Naive thymus-derived CD8-positive, alpha-beta T cell (primary cell): ENCODE measurements at places on chromosomes 12 and 14.

DNA sequence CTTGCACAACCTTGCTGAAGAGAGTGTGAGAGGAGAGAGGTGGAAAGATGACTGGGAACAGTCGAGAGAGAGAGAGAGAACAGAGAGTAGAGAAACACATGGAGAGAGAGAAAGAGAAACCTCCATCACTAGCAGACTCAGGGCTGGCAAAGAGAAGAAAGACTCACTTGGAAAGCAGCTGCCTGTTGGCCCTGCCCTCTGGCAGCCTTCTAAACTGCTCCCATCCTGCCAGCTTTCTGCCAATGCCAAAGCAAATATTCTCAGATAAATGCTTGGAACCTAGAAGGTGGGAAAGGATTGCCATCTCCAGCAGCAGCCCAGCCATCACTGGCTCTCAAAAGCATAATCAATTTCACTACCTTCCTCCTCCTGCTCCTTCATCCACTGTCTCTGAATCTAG lies 107.9 kb upstream of the WSCD2 start:
- DNase-seq: no peak

GRCh38 chr14:101986953-101987352 lies 22.6 kb downstream of the DYNC1H1 start:
- DNase-seq: no peak

GRCh38 chr14:42869681-42870080 lies 1263.0 kb downstream of the LRFN5 start:
- no peak for DNase-seq

DNA sequence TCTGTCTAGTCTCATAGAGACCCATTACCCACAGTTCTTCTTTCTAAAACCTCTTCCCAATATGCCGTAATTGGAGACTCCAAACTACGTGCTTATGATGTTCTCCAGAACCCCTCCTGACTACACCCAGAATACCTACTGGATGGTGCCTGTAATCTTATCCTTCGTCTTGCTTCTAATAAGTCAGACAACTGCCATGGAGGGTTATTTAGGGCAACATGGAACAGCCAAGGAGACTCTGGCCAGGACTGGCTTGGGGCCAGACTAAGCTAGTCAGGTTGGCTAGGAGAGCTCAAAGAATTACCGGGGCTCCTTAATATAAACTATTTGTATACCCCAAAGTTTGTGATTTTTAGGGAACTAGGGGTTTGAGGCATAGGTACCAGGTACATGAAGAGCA lies 6.8 kb downstream of the PFKM start:
- DNase-seq: no peak

GRCh38 chr12:49542592-49543160 lies 3.8 kb downstream of the KCNH3 start:
- no peak for DNase-seq

- no peak for DNase-seq
Measured at GRCh38 chr12:10896854-10897253, 12.5 kb downstream of the TAS2R13 start.

- DNase-seq: no peak
Measured at GRCh38 chr12:133026996-133027395, 10.3 kb upstream of the ZNF84 start.

DNA sequence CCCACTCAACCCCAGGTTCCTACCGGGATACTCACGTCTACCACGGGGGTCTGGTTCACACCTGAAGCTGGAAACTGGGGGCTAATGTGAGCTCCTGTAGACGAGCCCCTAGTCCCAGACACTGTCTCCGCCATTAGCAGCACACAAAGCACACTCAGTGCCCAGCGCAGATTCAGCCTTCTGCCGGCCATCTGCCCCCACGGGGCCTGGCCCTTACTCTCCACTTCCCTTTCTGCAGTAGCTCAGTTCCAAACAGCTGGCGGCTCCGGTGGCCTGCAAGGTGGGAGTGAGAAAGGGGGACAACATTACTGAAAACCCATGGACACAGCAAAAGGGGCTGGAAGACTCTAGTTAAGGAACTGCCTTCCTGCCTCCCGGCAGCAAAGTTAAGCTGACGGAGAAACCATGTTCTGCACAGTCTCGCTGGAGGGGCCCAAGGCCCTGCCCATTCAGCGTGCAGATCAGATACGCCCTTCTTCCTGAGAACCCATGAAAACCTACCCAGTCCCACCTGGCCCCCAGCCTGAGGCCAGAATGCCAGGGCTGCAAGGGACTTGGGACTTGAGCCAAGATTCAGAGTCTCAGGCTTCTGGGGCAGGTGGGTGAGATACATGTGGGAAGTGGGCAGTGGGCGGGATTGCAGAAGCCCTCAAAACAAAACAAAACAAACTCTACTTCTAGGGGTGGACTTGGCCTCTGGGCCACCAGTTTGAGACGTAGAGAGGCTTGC lies 2.1 kb downstream of the SLC8B1 start:
- DNase-seq: no peak

DNA sequence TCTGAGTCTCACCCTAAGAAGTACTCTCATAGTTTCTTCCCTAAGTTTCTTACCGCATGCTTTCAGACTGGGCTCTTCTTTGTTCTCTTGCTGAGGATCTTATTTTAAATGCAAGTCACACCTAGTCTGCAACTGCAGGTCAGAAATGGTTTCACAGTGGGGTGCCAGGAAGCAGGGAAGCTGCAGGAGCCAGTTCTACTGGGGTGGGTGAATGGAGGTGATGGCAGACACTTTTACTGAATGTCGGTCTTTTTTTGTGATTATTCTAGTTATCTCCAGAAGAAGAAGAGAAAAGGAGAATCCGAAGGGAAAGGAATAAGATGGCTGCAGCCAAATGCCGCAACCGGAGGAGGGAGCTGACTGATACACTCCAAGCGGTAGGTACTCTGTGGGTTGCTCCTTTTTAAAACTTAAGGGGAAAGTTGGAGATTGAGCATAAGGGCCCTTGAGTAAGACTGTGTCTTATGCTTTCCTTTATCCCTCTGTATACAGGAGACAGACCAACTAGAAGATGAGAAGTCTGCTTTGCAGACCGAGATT lies 1.7 kb downstream of the FOS start:
- no peak for DNase-seq
